ENCODE measurements at places on chromosomes 7 and 10.

DNA sequence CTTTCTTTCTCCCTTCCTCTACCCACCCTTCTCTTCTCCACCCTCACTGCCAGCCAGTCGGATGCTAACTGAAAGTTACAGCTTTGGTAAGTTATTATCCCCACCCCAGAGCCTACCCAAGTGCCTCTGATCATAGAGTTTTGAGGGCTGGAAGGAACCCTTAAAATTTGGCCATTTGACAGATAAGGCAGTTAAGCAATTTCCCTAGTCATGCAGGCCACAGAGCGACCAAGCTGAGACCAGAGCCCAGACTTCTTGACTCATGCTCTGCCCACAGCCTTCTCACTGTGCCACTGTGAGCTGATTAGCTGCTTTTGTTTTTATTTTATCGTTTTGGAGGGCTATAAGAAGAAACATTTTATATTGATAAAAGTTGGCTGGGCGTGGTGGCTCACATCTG, 17.2 kb downstream of the SAP25 start:
- no peak for DNase-seq

- DNase-seq, result no peak
These were observed 3.7 kb upstream of the LIPF start for GRCh38 chr10:88660598-88660884.

DNA sequence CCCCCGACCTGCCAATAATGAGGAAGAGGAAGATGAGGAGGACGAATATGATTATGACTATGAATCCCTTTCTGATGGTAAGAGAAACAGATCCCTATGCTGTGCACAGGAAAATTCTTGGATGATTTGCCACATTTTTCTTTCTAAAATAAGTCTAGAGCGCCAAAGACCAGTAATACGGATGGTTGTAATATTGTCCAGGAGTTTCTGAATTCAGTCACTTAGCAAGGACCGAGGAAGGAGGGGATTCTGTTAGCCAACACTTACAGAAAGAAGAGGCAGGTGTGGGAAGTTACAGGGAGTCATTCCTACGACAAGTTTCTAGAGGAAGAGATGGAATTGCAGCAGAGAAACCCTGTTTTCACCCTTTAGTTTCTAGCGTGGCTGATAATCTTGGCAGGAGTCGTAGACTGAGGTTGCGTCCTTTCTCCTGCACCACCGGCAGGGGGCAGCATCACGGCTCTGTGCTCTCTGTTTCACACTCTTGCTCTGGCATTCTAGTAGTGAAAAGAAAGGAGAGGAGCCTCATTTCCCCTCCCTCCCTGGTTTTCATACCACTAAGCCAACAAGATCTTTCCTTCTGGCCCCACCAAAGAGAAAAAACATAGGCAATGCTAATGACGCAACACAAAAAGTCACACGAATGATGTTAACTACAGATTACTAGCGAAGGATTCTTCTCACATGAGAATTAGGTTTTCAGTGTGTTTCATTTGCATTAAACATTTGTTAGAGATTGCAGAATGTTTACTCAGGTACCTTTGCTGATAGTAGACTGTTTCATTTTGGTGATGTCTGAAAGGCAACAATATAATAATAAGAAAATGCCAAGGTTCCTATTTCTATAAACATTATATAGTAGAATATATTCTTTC, 82.7 kb downstream of the NOC3L start:
- DNase-seq, result peak; percentile 63

- DNase-seq, result peak; percentile 91
These were observed 177.2 kb downstream of the SH3PXD2A start for GRCh38 chr10:103678178-103678526.

DNA sequence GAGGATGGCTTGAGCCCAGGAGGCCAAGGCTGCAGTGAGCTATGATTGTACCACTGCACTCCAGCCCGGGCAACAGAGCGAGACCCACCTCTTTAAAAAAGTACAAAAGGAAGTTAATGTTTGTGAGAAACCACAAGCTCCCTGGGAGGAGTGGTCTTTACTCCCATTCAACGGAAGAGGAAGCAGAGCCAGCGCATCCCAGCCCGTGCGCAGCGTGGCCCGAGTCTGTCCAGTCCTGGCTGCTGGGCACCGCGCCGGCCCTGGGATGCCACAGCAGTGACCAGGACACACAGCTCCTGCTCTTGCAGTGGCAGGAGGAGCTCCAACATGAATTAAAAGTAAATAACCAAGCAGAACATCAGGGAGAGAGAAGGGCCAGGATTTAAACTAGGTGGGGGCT, 68.4 kb downstream of the ELFN1 start:
- DNase-seq, result no peak

GRCh38 chr7:66679633-66680244, 51.1 kb downstream of the KCTD7 start:
- no peak for DNase-seq

Measured in CD4-positive, alpha-beta T cell treated with Interleukin-17A for 4 hours (primary cell).